ENCODE measurements at places on chromosomes 11 and 22.

DNA sequence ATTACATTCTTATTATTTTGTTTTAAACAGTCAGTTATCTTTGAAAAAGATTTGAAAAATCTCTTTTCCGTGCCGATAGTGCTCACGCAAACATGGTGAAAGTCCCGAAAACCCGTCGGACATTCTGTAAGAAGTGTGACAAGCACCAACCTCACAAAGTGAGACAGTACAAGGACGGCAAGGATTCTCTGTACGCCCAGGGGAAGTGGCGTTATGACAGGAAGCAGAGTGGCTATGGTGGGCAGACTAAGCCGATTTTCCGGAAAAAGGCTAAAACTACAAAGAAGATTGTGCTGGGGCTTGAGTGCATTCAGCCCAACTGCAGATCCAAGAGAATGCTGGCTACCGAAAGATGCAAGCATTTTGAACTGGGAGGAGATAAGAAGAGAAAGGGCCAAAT lies 28.7 kb upstream of the CTSD start:
- no peak for DNase-seq

DNA sequence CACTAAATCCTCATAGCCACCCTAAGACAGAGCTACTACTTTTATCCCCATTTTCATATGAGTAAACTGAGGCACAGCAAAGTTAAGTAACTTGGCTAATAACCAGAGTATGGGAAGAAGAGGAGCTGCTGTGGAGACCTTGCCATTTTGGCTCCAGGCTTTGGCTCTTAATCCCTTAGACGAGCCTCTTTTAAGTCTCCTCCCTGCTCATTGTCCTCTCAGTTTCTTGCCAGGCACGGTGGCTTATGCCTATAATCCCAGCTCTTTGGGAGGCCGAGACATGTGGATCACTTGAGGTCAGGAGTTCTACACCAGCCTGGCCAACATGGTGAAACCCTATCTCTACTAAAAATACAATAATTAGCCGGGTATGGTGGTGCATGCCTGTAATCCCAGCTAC lies 78.6 kb downstream of the PRR5L start:
- DNase-seq = no peak

DNA sequence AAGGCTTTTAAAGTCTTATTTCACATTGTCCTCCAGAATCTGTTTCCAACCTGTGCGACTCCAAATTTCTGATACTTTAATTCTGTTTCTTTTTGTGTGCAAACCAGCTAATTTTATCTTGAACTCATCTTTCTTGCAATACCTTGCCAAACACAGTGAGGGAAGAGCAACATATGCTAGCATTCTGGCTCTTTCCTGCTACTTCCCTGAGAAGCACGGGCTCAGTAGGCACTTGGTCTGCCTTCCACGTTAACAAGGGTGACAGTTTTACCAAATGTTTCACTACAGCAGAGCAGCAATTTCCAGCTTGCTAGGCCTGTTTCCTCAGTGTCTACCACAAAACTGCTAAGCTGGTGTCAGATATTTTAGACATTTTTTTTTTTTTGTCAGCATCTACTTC lies 405.8 kb downstream of the NTM start:
- DNase-seq = no peak

DNA sequence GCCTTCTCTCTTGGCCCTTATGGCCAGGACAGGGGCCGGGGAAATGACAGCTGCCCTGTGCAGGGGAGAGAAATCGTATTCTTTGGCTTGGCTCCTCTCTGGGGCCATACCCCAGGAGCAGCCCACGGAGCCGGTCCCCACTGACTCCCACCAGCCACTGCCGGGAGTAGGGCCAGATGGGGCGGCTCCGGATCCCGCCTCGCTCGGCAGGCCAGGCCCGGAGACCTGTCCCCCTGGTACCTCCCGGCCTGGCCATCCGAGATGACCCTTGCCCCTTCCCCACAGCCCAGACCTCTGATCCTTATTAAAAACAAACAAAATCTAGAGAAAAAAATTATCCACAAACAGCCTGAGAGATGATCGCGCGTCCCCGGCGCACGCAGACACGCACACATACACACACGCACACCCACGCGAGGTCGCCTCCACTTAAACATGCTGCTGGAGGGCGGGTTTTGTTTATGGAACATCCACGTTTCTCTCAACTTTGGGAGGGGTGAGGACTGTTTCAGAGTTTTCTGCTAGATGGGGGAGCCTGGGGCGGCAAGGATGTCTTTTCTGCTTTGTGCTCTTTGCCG lies 59.1 kb downstream of the IGLL1 start:
- DNase-seq = no peak

- DNase-seq = no peak
These were observed 118.0 kb downstream of the GRIK4 start for GRCh38 chr11:120629407-120630080.

DNA sequence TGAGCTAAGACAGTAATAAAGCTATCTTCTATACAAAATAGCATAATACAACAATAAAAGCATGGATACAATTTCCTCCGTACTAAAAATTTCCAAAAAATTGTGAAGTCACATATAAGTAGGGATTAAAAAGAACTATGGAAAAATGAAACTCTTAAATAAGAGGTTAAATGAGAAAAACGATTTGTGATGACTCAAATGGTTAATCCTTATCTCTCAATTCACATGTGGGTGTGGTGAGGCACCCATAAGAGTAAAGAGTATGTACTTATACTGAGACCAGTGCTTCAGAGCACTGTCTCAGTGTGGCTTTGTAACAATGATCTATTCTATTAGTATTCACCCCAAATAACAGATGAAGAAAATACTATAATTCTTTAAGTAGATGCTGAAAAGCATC lies 25.0 kb upstream of the CCDC34 start:
- no peak for DNase-seq

DNA sequence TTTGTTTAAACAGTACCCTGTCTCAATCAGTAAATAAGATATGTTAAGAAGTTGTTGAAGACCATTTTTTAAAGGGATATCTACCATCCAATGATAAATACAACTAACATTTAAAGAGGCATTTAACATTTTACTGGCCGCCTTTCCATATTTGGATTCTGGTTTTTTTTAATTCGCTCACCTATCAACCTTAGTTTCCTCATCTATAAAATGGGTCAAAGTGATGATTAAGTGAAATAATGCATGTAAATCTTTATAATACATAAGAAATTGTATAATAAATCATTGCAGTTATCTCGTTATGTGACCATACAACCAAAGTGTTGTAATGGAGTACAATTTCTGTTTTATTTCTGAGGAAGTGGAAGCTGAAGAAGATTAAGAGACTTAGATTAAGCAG lies 17.7 kb upstream of the ATP5MG start:
- no peak for DNase-seq

- DNase-seq = peak; percentile 39
These were observed 5.7 kb downstream of the CDCA5 start for GRCh38 chr11:65078151-65078550.

- no peak for DNase-seq
These were observed 909.0 kb downstream of the BRD1 start for GRCh38 chr22:48918585-48919186.

- no peak for DNase-seq
These were observed 15.6 kb downstream of the TBC1D10A start for GRCh38 chr22:30310881-30311771.

- no peak for DNase-seq
These were observed 21.0 kb downstream of the P2RY2 start for GRCh38 chr11:73239111-73239521.

GRCh38 chr11:118909619-118910308 lies 16.0 kb downstream of the BCL9L start:
- no peak for DNase-seq

- no peak for DNase-seq
These were observed 3.0 kb downstream of the TBRG1 start for GRCh38 chr11:124625504-124626168.

DNA sequence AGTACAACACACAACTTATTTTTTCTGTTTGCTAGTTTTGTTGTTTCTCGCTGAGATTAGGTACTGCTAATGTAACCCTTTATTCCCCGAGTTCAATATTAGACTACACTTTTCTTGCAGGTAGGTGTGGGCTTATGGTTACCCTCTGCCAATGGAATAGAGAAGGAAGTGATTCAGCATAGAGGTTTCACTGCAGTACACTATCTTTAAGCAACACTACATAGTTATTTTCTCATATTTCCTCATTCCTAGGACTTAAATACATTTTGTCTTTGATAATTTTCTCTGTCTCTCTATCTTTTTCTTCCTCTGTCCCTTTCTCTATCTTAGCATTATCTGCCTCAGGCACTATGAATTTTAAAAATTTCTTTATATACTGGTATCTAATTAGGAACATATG lies 791.0 kb downstream of the FAM181B start:
- no peak for DNase-seq

DNA sequence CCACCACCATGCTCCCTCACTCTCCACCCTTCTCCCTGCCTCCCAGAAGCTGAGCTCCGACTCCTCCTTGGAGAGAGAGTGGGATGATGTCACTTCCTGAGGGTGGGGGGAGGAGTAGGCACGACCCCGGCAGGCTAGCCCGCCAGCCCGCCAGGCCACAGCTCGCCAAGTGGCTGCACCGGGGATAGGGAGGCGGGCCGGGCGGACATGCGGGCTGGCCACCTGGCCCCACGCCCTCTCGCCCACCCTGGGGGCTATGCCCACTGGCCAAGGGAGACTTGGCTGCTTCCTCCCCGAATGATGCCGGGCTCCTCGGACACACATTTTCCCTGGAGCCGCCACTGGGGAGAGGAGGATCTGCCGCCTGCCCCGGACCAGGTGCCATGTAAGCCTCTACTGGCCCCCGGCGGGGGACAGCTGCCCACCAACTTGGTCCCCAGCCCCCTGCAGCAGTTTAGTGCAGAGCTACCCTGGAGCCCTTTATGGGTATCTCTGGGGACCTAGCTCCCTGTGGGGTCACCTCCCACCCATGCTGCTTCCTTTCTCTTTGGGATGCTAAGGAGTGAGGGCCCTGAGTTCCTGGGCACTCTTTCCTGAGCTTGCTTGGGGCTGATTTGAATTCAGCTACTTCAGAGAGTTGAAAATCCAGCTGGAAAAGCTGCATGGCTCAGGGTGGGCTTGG lies 33.7 kb upstream of the MYRF start:
- no peak for DNase-seq

DNA sequence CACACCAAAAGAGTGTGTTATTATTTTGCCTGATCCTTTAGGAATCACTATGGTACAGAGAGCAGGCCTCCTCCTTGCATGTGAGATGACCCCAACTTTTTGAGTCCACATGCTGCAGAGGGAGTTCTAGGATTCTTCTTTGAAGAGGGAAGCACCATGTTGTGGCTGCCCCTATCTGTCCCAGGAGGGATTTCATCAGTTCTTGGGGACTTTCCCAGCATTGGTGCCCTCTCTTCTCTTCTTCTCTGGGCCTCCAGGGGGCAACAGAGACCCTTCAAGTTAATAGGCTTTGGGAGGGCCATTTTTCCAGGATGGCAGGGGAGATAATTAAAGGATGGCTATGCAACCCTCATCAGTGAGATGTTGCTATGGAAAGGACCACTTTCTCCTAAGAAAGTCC lies 3.6 kb downstream of the MMP1 start:
- DNase-seq = peak; percentile 1

- no peak for DNase-seq
These were observed 75.6 kb downstream of the BRD1 start for GRCh38 chr22:49751966-49752597.
